ENCODE measurements at places on chromosomes 5 and 9.

DNA sequence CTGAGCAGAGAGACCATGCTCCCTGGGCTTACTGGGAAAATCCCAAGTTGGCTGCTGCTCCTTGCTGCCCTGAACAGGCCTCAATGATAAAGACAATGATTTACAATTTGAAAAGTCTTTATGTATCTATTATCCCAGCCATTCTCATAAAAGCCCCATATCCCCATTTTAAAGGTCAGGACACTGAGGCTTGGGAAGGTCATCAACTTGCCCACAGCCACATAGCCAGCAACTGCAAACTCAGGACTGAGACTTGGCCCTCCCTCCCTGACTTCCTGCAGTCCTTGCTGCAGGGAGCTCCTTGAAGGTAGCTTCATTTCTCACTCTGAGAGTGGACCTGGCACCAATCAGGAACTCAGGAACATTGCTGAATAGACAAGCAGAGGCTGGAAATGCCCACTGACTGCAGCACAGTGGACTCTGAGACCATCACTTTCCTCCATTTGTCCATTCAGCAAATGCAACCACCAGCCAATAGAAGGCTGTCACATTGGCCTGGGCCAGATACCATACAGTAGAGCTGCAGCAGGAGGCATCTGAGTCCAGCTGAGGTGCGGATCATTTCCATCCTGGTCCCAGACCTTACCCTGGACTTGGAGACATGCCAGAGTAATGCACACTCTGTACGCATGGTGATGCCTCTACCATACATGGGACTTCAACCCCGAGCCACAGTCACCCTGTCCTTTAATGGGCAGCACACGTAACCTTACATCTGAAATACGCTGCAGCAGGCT is 18.3 kb downstream of the TNIP1 start:
- no peak for DNase-seq

DNA sequence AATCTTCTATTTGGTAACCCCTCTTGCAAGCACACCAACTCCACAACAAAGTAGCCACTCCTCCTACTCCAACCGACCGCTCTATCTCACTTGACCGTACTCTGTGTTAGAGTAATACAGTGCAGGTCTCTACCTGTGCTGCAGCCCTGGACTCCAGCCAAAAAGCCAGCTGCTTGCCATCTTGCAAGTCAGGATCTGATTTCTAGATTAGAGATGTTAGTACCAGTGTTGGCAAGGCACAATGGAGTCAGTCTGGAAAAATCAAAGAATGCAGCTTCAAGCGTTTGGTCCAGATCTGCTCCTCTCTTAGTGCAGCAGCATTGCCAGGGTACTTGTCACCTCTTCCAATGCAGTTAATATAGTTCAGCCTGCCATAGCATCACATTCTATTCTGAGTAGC is 477.6 kb downstream of the ZSWIM6 start:
- no peak for DNase-seq

- DNase-seq: no peak
These were observed 52.9 kb upstream of the ZNF366 start for GRCh38 chr5:72559866-72560766.

DNA sequence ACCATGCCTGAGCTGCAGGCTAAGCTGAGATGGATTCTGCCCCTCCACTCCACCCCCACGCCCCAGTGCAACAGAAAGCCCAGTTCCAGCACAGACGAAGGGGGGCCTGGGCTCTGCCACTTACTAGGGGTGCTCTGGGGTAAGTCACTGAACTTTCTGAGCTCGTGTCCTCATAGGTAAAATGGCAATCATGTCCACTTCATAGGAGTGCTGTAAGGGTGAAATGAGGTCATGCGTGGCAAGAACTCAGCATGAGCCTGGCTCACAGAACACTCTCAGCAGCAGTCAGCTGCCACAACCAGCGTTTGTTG is 8.4 kb upstream of the PSD2 start:
- no peak for DNase-seq

DNA sequence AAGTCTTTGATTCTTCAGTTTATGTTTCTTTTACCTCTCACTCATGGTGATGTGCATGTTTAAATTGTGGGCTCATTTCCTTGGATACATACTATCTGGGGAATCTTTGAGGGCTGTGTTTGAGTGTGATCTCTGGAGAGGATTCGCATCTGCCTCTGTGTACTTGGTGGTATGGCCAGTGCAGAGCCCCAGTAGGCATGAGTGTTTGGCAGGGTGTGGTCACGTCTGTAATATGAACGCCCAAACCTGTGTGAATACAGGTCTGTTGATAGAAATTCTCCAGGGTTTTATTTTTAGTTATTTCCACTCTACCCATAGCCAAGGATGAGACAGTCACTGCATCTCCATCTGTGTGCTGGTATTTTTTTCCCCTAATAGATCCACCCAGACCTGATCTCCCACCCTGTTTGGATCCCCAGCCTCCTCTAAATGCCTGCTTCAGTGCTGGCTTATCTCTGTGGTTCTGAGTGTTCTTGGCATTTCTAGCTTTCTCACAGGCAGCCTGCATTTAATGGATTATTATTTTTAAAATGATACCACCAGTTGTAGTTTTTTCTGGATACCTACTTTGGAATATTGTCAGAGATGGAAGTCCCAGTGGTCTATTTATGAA is 37.5 kb downstream of the TJP2 start:
- DNase-seq: no peak

- no peak for DNase-seq
These were observed 25.2 kb downstream of the TLR4 start for GRCh38 chr9:117729375-117729774.

DNA sequence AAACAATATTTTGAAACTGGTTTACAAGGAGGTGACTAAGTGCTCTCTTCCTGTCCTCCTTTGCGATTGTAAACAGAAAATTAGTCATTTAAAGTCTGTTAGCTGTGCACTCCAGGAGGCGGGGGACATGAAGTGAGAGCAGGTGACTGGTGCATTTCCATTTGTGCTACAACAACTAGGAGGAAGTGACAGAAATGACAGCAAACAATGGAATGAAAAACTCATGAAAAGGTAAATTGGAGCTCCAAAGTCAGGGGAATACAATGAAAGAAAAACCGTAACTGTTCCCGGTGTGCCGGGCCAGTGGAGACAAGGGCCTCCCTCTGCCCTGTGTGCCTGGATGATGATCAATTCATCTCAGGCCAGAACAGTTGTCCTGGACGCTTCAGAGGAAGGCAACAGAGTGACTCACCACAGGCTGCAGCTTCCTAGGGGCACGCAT is 439.9 kb downstream of the GADD45G start:
- DNase-seq: no peak

GRCh38 chr5:157214861-157215513 is 34.3 kb downstream of the ITK start:
- DNase-seq: no peak

DNA sequence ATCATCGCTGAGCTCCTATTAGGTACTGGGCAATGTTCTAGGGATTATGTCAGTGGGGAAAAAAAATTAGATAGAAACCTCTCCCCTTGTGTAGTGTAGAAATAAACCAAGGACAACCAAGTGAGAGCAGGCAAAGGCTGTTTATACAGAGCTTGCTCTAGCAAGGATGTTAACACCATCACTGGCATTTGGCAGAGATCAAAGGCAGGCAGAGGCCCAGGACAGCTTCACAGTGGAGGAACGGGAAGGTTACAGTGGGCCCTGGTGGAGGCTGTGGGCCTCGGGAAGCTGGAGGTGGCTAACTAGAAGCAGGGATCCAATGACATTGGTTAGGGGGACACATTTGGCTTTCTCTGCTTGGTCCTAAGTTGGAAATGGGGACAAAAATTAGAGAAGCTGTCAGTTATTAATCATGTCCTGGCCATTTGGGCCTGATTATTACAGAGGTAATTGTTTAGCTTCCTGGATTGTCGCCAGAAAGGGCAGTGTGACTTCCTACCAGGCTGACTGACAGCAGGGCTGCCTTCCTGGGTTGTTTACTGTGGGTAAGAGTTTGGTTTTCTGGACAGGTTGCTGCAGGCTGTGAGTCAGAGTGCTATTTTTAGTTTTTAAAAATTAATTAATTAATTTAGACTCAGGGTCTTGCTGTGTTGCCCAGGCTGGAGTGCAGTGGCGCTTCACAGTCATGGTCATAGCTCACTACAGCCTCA is 259.3 kb downstream of the ROR2 start:
- no peak for DNase-seq

- no peak for DNase-seq
These were observed 1.5 kb downstream of the SH3GLB2 start for GRCh38 chr9:129026442-129027223.

DNA sequence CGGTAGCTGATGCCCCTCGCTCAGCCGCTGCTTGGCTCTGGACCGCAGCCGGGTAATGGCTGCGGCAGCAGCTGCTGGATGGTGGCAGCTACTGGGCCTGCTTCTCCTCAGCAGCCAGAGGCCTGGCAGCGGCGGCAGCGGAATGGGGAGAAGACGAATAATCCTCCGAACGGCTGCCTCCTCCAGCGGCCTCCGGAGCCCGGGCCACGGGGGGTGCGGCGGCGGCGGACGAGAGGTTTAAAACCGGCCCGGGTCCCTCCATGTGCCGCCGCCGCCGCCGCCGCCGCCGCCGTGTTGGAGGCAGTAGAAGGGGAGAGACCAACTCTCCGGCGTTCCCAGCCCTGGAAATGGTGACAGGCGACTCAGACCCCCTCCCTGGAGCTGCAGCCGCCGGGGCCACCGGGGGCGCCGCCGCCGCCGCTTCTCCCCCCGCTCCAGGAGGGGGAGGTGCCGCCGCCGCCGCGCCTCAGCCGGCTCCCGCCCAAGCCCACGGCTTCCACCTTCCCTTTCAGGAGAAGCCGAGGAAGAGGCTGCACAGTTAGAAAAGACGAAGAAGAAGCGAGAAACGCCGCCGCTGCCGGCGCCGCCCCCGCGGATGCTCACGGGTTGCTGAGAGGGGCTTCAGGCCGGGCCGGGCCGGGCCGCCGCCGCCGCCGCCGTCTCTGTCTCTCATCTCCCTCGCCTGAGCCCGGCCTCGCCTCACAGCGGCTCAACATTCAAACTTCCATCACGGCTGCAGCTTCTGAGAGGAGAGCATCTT is 118.4 kb upstream of the PRSS3 start:
- DNase-seq: peak; percentile 78

DNA sequence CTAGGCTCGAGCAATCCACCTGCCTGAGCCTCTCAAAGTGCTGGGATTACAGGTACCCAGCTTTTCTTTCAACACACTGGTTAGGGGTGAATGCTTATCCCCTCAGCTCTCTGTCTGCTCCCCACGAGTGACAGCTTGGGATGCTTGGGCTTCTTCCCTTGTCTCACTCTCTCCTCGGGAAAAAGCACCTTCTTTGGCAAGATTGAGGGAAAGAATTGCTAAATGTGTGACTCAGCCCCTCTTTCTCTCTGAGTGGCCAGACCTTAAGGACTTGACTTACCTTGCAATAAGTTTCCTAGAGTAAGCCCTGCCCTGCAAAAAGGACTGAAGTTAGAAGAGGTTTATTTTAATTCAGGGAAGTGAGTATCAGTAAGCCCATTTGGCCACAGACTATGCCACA is 68.1 kb upstream of the ERBIN start:
- DNase-seq: no peak

DNA sequence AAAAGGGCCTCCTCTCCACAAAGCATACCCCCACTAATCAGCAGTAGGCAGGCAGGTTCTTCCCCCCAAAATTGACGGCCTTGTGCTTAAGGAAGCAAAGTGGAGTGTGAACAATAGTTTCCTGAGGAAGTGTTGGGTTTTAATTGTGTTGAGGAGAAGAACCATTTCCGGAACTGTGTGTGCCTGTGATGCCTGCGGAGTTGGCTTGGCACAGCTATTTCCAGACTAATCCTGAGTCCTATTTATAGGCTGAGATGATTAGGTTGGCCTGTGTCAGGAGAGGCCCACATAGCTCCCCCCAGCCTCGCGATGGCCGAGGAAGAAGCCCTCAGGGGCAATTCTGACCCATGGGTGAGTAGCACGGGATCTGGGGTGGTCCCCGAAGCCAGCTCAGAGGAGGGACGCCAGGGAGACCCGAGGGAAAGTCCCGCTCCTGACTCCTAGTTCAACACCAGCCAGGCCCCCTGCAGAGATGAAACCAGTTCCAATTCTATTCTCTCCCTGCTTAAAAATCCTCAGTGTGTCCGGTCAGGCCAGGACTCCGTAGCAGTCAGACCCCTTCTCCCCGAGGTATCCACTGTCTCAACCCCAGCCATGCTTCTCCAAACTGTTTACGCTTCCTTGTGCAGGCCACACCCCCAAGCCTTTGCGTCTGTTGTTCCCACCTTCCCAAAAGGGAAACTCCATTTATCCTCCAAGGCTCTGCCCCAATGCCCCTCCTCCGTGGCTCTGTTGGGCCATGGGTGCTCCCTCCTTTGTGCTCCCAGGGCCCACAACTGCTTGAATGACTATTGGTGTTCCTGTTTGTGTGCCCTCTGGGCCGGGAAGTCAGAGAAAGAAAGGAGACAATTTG is 18.1 kb downstream of the GSN start:
- peak; percentile 80 for DNase-seq

DNA sequence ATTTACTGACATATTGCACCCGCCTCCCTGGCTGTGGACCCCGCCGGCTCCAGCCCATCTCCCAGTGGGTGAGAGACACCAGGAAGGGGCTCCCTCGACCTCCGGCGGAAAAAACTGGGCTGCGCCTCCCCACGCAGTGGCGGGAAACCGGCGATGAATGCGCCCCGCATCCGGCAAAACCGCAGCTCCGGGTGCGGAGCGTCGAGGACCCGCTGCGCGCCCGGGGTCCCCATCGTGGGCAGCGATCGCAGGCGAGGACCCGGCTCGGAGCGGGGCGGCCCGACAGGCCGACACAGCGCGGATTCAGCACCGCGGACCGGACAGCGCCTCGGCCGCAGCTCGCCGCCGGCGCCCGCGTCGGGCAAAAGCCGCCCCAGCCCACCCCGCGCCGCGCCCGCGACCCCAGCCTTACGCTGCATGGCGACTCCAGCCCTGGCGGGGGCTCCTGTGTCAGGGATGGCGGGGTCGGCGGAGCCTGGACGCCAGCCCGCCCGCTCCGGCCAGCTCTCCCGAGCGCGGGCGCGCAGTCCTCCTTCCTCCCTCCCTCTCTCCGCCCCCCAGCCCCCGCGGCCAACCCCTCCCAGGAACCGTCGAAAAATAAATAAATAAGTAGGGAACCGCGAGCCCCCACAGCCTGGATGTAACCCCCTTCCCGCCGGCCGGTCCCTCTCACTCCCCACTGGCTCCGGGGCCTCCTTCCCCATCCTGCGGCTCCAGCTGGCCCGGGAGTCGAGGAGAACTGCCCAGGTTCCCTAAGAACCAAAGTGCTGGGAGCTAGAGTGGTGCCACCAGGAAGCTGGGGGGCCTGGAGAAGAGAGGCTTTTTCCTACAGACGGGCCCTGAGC is 3.1 kb downstream of the LHX3 start:
- no peak for DNase-seq

DNA sequence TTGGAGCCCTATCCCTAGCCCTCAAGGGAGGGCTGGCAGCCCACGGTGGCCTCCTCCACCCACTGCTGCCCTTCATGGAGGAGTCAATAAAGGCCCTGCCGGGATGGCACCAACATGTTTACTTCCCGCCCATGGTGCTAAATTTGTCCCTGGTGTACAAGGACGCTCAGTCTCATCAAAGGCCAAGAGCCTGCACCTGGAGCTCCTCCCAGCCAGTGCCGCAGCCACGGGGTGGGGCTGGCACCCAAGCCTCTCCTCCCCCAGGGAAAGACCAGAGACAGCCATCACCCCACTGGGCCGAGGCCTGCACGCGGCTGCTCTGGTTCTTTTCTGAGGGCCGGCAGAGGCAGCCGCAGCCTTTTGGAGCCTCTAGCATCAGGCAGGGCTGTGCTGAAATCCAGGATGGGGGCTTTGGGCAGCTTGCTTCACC is 34.8 kb upstream of the RXRA start:
- DNase-seq: no peak

Data from cardiac septum (tissue), 1 donor.